ENCODE measurements at places on chromosomes 2 and 18. TPM values are rescaled to one million over a fixed set of nuclear protein-coding genes. Genes with fewer than 3 reads are reported as not detected.

NETO1 gene
- not detected for total RNA-seq

DNA sequence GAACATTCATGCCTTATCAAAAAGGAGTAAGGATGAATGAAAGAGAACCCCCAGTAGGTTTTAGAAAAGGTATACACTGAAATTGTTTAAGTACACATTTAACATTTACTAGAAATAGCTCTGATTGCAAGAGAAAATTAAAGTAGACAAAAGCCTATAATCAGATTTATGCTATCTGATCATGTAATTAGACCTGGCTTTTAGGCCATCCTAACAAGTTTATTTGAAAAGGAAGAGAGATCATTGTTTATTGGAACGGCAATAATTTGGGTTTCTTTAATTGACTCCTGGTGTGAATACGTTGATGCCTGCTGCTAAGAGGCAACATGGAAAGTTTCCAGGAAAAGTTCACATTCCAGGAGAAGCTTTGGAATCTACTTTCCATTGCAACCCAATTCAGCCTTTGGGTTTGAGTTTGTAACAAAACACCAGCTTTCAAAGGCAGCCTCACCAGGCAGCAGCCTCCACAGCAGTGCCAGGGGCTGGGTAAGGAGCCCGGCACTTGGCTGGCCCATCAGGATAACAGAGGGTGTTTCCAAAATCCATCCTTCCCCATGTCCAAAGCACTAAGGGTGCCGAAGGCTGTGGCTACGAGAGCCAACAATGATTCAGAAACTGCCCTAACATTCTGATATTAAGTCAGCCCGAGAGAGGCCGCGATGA is 18.0 kb downstream of the FZD7 start:
- no peak for DNase-seq

- DNase-seq, result no peak
Measured at GRCh38 chr18:56083097-56083521, 495.1 kb upstream of the TCF4 start.

DNA sequence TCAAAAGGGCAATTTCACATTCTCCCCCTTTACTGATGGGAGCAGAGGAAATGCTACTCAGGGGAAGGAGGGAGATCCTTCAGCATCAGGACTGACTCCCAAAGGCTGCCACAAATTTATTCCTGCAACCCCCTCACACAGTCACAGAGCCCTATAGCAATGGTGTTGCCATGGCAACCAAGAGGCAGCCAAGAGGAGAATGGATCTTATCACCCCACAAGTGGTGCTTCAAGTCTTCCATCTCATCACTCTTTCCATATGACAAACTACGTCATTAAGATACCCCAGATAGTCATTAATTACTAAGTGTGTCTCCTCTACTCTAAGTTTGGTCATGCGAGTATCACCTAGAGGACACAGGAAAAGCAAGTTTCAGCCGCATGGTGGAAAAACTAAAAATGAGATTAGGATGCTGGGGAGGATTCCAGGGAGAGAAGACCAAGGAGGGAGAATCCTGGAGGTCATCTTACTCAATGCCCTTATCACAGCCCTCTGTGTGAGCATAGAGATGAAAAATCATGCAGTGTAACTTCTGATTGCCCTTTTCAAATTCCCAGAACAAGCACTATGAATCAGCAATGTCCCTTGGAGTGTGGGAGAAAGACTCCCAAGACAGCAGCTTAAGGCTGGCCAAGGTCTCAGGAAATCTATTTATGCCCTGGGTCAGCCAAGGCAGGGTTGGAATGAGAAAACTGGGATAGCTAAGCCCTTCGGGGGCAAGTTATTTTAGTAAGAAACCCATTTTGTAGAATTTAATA is 885.7 kb upstream of the KLHL29 start:
- DNase-seq, result no peak

FAM228A gene
- not detected for total RNA-seq

- no peak for DNase-seq
Measured at GRCh38 chr18:10912790-10913545, 236.4 kb downstream of the PIEZO2 start.

DNA sequence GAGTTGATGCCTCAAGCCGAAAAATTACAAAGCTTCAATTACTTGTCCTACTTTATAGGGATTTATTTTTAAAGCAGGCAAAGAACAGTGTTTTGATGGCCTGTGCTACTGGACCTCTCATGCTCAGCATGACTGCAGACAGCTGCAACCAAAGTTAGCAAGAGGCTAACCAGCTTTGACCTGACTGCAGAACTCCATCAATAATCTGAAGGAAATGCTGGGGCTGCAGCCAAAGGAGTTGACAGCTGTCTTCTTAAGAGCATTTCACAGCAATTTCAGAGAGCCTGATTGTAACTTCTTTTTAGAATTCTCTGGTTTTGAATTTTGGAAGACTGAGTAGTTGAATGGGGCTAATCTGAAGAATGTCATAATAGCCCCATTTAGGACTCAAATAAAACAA is 46.5 kb upstream of the SESTD1 start:
- DNase-seq, result no peak

DNA sequence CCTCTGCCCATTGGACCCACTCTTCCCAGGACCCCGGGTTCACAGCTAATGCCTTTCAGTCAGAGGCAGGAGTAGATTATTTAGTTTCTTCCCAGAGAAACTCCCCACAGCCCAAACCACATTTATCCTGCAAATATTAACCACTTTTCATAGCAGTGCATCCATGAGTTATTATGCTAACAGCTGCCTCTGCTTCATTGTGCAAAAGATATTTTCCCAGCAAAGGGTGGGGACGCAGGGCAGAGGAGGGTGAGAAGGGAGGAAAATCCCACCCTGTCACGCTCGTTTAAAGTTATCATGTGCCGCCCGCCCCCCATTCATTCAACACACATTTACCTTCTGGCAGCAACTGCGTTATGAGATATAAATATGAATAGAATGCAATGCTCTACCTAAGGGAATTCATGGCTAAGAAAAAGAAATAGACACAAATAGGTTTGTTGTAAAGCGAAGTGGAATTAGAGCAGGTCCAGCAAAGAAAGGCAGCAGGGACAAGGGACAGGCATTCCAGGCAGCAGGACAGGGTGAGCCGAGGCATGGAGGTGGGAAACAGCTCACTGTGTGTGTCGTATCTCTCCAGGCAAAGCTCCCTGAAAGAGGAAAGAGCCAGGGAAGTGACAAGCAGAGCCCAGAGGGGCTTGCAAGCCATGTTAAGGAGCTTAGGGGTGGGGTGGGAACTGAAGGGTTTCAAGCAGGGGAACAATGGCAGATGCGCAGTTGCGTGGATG is 46.3 kb upstream of the LTBP1 start:
- no peak for DNase-seq

MPHOSPH10 gene
- 37.2 TPM for total RNA-seq

DNA sequence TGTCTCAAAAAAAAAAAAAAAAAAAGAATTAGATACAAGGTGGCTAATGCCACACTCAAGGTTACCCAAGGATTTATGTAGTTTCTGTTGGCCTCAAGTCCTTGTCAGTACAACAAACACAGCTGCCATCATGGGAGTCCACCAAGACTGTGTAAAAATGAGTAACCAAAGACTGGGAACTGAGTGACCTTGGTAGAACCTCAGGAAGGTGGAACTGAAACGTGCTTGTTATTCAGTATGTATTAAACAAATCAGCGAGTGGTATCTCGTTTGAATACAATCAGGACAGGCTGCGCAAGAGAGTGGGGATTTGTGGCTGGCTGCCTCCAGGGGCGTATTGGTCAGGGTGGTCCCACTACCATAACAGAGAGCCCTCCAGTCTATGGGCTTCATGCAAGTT is 1.6 kb upstream of the SFTPB start:
- DNase-seq, result no peak

ANKRD36C gene
- total RNA-seq, result 89.7 TPM

DNA sequence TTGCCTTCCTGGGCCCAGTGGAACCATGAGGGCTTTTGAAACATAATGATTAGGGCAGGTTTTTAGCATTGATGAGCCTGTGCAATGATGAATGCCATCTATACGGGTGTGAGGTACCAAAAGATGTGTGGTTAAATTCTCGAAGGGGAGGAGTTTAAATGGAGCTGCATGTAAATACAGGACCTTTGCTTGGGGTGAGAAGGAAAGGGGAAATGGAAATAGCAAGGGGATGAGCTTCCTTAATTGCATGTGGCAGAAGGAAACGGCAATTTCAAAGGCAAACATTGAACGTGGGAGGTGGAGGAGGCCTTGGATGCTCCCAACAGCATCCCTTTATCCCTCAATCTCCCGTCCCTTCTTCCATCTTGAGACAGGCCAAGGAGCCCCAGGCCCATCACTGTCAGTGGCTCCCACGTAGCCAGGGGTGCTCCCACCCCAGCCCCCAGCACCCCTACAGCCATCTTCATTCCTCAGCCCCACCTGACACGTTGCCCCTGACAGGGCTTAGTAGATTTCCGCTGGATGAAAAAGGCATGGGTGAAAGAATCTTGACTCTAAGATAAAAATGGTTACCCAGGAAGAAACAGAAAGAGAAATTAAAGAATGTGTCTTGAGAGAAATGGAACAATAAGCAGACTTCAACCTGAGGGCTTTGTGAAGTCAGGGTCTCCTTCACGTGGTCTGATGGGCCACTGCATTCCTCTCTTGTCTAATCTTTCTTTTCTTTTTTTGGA is 32.5 kb downstream of the INPP5D start:
- DNase-seq, result no peak

DNA sequence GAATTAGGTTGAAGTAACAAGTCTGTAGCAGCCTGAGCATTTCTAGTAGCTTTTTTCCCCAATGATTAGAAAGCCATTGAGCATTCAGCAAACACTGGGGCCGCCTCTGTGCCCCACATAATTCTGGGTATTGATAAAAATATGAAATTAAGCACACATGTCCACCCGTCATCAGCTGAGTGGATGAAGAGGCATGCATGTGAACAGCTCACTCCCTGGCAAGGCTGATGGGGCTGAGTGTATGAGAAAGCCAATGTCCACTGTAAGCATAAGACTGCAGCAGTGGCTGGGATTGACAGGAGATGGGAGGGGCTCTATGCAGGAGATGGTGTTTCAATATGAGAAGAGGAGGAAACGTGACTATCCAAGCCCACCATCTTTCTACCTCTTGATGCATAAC is 124.4 kb upstream of the KLHL29 start:
- DNase-seq, result no peak

DNA sequence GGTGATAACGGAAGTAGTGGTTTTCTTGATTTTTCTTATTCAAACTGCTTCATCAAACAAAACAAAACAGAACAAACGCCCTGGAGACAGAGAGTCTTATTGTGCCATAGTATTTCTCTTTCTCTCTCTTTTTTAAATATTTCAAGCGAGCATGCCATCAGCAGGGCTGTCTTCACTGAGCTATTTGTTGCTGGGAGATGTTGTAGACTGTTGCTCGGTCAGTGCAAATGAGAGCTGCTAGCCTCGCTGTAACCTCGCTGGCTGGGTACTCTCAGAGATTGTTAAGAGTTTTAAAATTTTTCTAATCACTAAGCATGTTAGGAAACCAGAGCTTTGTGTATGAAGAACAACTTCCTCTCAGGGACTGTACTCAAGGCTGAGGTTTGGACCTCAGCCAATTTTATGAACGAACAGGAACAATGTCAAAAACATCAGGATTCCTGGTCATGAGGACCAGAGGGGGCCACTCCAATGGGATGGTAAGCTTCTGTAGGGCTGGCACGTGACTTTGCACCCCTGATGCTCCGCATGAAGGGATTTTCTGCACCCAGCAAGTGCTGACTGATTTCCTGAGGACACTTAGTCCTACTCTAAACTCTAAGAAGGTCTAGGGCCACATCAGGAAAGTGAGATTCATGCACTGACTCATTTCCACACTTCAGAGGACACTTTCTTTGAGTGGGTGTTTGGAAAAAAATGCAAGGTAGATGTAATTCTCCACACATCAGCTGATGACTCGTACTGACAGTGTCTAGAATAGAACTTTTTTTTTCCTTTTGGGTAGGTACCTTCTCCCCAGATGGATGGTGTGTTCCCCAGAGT is 59.8 kb upstream of the IL1R1 start:
- DNase-seq, result peak; percentile 39

- peak; percentile 84 for DNase-seq
Measured at GRCh38 chr2:231926180-231926741, at the start of gene NPPC. Gene NPPC, minus strand, starts transcription at chr2:231926396. Its CDS starts 147 bp downstream, at chr2:231926249.

- no peak for DNase-seq
Measured at GRCh38 chr2:150432312-150432625, 55.2 kb downstream of the RND3 start.

GCG gene
- not detected for total RNA-seq

- no peak for DNase-seq
Measured at GRCh38 chr18:51724790-51725721, 527.6 kb upstream of the MEX3C start.

Data from activated naive CD8-positive, alpha-beta T cell treated with anti-CD3 and anti-CD28 coated beads, Interleukin-2, amount 10 ng/mL, durations not matched to agents 7 days and 5 days (primary cell).